ENCODE measurements at places on chromosomes 4 and X.

GRCh38 chr4:88803600-88804096 lies 106.0 kb upstream of the NAP1L5 start:
- no peak for DNase-seq

DNA sequence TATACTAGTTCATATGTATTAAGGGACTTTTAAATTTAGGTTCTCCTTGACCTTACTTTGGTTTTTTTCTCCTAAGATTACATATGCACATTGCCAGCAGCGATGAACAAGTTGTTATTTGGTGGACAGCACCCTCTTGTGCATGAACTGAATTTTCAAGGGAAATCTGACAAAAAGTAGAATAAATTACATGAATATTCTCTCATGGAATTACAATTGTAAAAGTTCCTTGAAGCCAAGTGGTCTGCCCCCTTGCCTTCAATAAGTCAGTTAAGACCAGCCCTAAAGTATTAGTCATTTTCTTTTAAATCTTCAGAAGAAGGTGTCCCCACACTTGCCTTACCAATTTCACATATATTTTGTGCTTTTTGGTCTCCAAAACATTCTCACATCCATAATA lies 30.7 kb upstream of the SMARCA5 start:
- peak; percentile 20 for DNase-seq

DNA sequence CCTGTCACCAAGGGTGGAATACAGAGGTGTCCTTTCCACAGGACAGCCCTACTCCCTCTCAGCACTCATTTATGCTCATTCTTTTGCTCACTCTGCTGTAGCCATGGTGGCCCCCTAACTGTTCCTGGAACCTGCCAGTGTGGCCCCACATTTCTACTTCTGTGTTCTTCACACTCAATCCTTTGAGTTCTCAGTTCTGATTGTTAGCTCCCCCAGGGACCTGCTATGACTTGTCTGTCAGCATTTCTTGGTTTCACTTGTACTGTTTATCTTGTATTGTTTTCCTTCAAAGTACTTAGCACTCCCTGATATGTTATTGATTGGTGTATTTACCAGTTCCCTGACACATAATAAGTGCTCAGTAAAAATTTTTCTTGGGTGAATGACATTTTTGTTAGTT lies 14.9 kb downstream of the VBP1 start:
- DNase-seq, result no peak

DNA sequence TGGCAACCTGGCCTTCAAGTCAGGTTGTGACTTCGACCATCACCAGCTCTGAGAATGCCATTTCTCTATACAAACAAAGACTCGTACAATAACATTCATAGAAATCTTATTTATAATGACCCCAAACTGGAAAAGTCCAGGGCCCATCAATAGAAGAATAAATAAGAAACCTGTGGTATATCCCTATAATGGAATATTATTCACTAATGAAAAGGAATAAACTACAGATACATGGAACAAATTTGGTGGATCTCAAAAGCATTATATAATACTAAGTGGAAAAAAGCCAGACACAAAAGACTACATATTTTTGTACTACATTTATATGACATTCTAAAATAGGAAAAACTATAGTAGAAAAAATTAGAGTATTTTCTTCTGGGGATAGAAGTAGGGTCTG lies 109.4 kb upstream of the INPP4B start:
- no peak for DNase-seq

- DNase-seq, result peak; percentile 49
Observed at GRCh38 chrX:68912113-68912512, 83.3 kb downstream of the EFNB1 start.

GRCh38 chr4:84971319-84971932 lies 4.9 kb upstream of the WDFY3 start:
- peak; percentile 32 for DNase-seq

- no peak for DNase-seq
Observed at GRCh38 chr4:120009731-120010130, 56.9 kb downstream of the MAD2L1 start.

Measured in iPS-NIHi11 (cell line).